ENCODE measurements at places on chromosomes 7 and 10.
A peak's percentile ranks its signal among the peaks of the same experiment; 100 is the strongest.

GRCh38 chr7:139782932-139783331, 5.1 kb upstream of the HIPK2 start:
- DNase-seq, result no peak

DNA sequence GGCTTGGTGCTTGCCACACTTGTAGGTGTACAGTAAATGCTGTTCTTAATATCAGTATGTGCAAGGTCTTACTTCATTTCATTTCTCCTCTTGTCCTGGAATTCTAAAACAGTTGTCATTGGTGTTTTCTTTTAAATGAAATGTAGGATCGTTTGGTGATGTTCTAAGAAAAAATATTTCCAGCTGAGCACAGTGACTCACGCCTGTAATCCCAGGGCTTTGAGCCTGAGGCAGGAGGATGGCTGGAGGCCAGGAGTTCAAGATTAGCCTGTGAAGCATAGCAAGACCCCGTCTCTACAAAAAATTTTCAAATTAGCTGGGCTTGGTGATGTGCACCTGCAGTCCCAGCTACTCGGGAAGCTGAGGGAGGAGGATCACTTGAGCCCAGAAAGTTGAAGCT, 32.6 kb upstream of the ELN start:
- DNase-seq, result no peak

DNA sequence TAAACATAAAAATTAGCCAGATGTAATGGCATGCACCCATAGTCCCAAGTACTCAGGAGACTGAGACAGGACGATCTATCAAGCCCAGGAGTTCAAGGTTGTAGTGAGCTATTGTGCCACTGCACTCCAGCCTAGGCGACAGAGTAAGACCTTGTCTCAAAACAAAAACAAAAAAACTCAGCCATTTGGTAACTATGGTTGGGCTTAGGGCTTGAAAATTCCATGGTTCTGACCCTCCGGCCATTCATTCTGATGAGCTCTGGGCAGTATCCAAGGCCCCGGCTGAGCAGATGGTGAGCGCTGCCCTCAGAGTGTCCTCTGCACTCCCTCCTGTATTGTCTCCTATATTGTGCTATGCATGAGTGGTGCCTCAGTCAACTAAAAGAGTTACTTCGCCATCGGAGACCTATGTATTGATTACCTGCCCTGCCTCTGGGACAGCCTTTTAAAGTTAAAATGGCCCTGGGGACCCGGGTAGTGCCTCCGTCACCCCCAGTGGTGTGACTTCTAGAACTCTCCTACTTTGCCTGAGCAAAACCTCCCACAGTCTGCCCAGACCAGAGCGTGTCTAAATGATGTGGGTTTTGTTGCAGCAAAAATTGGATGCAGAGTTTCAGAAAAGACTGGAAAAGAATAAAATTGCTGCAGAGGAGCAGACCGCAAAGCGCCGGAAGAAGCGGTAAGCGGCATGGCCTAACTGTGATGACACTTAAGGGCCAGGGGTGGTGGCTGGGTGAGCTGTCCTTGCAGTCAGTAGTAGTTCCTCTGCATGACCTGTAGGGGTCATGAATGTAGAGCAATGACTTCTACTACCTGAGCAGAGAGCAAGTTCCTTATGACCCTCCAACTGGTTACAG, 8.1 kb downstream of the PRKRIP1 start:
- no peak for DNase-seq

- DNase-seq, result no peak
Observed at GRCh38 chr7:101015626-101016025, 4.3 kb upstream of the MUC17 start.

- DNase-seq, result no peak
Observed at GRCh38 chr10:27741173-27742091, 4.2 kb downstream of the MKX start.

DNA sequence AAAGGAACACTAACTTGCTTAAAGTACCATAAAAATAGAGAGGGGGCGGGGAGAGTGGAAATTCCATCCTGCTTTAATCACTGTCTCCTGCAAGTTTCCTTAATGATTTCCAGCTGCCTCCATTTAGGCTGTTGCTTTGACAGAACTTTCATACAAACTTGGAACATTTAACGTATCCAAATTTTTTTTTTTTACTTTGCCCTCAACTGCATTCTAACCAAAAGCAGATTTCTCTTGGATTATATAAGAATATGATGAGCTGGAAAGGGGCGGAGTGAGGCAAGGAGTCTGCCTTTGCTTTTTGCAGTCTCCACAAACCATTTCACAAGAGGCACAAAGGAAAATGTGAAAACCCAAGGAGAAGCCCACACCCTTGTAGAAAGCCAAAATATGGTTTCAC, 46.6 kb upstream of the COL1A2 start:
- DNase-seq, result peak; percentile 46

DNA sequence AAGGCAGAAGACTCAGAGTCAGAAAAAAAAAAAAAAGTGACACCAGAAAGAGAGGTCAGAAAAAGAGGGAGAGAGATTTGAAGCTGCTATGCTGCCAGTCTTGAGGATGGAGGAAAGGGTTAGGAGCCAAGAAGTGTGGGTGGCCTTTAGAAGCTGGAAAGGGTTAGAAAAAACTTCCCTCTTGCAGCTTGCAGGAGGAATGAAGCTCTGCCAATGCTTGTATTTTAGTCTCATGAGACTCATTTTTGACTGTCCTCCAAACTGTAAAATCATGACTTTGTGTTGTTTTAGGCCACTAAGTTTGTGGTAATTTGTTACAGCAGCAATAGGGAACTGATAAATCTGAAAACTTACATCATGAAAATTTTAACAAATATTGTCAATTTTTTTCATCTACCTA, 127.7 kb upstream of the NOBOX start:
- DNase-seq, result no peak

- DNase-seq, result no peak
Observed at GRCh38 chr10:55374917-55375316, 573.9 kb upstream of the PCDH15 start.

- no peak for DNase-seq
Observed at GRCh38 chr7:101589976-101590662, 39.0 kb downstream of the MYL10 start.

DNA sequence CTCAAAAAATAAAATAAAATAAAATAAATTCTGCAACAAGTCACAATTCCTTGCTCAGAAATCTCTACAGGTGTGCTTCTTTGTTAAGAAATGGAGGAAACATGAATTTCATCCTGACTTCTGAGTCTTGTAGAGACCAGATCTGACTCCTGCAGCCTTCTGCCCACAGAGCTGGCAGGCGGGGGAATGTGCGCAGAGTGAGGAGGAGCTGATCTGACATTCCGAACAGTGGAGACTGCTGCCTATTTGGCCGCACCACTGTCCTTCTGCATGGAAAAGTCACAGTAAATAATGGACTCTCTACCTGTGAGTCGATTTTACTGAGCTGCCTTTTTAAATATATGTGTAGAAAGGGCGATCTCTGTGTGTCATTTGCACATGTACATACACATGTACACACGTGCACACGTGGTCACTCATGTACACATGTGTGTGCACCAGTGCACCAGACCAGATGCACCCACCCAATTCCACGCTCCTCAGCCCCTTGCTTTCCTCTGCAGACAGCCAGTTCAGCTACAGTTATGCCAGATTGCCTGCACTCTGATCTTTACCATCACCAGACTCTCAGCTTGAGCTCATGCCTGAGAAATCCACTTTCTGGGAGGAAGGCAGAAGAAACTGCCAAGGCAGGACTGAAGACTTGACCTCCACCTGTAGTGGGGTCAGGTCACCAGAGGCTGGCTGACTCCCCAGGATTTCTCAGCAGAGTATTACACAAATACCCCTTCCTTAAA, 54.9 kb downstream of the IKZF1 start:
- DNase-seq, result no peak

GRCh38 chr10:27947540-27947939, 51.3 kb downstream of the ODAD2 start:
- DNase-seq, result no peak

DNA sequence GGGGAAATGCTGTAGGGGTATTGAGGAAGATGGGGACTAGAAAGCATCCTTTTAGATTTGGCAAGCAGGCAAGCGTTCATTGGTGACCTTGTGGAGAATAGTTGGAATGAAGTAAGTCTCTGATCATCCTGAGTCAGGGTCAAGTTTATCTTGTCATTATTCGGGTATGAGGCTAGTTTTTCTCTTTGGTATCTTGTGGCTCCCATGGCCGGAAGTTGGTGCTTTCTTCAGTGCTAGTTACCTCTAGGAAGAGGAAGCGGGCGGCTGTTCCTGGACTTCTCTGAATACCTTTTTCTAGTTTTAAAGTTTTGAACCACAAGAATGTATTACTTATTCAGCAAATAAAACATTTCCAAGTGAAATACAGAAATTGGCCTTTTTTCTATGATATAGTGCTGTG, 9.2 kb downstream of the CREM start:
- no peak for DNase-seq

GRCh38 chr7:34227525-34227924, 322.2 kb downstream of the BMPER start:
- no peak for DNase-seq

DNA sequence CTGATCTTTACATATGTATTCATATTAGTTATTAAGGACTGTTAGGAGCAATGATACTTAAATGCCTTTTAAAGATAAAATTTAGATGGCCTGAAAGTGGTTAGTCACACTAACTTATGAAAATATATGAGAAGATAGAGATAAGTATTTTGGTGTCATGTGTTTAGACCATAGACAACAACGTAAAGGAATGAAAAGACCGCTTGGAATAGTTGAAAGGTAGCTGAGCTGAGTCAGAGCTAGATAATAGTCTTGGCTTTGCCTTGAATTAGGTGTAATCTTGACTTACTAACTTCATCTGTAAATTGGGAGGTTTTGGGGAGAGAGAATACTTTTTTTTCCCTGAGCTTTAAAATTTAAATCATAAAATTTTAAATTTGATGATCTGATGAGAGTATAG, 127.0 kb downstream of the LYZL1 start:
- no peak for DNase-seq

DNA sequence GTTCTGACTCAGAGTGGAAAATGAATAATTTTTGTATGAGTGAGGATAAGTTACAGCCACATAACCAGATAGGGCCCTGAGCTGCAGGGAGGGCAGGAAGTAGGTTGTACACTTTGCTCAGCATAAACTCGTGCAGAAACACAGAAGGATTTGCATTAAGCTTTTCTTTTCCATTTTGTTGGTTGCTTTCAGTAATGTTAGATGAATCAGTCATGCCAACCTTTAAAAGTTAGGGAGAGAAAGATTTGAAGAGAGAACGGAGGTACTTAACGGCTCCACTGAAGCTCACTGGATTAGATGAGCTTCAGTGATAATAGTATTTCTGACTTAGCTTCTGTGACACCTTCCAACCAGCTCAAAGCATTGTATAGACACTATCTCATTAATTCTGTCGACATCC, 348.1 kb downstream of the GATA3 start:
- no peak for DNase-seq

GRCh38 chr7:57769958-57770357, 320.0 kb downstream of the ZNF716 start:
- DNase-seq, result no peak

DNA sequence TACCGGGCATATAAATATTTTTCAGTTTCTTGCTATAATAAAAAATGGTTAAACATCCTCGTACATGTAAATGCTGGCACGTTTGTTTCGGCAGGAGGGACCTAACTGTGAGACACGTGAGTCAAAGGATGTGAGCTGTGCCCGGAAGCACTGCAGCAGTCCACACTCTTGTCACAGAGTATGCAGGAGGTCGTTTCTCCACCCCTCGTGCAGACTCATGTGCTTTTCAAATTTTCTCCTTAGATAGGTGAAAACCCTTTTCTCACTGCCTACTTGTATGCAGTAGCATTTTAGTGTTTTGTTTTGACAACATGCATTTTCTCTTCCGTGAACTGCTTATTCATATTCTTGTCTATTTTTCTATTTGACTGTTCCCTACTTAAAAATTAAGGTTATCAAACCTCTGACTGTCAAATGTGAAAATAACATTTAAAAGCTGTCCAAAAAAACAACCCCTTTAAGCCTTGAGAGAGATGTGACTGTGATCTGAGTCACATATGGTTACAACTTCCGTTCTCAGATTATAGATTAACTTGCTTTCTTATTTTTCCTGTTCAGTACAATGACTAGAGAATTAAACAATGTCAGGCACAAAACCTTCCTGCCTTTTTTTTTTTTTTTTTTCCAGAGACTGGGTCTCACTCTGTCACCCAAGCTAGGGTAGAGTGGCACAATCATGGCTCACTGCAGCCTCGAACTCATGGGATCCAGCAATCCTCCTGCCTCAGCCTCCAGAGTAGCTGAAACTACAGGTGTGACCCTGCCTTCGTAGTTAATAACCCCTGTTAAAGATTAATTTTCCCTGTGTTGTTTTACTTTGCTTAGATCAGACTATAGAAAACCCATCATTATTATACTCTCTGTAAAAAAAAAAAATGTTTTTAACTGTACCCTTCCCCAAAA, 45.1 kb downstream of the DPY19L1 start:
- DNase-seq, result no peak

- DNase-seq, result no peak
Observed at GRCh38 chr7:127391591-127392181, 822 bp downstream of the ZNF800 start.

DNA sequence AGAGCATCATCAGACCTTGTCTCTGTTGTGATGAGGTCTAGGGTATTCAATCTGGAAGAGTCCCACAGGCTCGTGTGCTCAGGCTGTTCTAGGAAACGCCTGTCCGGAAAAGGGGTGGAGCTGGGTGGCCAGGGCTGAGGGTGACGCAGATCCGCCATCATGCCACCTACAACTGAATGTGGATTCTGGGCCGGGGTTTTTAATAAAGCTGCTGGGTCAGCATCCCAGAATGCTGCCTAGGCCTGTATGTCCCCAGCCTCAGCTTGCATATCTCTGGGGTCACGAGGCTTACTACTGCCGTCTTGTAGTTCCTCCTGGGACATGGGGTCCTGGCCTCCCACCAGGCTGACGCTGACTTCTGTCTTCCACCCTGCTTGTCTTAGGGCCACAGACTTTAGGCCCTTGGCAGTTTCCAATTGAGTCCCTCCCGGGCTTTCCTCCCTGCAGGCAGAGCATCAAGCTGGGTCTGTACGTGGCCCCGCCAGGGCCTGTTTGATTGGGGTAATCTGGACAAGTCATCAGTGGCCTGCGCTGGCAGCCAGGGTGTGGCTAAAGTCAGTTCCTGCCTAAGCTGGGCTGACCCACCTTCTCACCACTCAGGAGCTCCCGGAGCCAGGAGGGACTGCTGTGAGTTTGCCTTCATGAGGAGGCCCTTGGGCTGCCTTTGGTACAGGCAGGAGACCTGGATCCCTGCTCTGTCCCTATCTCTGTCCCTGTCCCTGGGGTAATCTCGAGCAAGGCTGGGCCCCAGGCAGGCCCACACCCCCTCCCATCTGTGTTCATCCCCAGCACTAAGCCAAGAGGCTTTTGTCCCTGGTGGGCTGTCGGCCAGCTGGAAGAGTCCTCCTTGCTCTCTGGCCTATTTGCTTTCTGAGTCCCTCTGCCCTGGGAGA, 79.9 kb downstream of the ZMIZ1 start:
- DNase-seq, result no peak

DNA sequence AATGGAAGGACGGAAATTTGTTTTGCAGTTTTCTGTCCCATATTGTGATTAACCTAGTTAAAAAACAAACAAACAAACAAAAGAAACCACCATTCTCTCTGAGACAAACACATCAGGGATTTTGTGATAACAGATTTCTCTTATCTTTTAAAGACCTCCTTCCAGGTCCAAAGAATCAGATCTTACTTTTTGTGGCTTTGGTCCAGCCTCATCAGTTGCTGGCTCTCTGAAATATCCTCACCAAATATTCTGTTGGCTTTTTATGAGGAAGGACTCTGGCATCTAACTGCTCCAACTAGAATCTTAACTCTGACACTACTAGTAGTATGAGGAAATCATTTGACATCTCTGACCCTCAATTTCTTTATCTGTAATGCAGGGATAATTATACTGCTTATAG, 4.8 kb downstream of the FAM204A start:
- no peak for DNase-seq

- DNase-seq, result no peak
Observed at GRCh38 chr7:925601-926000, 28.9 kb downstream of the ADAP1 start.

GRCh38 chr7:130515315-130516040, 23.6 kb downstream of the MEST start:
- no peak for DNase-seq

All from renal cortex interstitium (tissue), 15 donors.